ENCODE measurements at places on chromosomes 6 and 20.

GRCh38 chr6:97222903-97223302 is 60.1 kb downstream of the MMS22L start:
- no peak for DNase-seq

DNA sequence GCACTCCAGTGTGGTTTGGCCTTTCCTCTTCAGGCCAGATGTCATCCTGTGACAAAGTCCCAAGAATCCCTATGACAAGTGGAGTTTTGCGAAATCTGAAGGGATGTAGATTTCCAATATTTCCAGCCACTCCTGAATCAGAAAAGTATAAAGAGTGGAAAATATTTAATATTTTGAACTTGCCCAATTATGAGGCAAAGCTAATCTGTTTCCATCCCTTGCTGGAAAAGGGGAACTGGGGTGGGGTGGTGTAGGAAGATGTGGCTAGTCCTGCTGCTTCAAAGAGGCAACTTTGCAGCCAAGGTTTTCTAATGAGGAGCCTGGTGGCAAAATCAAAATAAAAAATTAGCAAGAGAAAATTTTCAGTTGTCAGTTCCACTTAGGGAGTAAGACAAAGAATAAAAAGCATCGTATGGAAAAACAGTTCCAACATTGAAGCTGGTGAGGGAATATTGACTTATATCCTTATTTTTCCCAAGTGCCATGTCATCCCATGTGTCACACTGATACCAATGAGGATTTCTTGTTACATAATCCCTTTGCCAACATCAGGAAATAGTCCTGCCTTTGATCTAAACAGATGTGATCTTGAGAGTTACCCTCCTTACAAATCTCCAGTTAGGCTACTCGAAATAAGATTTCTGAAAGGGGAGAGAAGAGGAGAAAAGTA is 480.0 kb upstream of the JARID2 start:
- no peak for DNase-seq

DNA sequence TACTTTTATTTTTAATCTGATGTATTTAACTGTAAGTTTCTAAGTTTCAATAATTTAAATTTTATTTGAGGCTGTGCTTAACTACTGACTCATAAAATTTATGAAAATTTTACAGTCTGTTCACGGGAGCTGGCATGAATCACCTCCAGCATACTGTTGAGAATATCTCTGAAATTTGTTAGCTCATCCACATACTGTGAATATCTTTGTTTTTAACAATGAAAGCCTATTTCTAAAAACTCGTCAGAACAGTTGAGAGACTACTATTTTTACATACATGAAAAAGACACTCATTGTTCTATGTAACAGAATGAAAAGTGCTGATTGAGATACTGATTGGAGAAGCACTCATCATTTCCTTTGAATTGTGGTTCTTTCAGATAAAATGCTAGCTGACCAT is 749.3 kb downstream of the TENT5A start:
- DNase-seq = no peak

DNA sequence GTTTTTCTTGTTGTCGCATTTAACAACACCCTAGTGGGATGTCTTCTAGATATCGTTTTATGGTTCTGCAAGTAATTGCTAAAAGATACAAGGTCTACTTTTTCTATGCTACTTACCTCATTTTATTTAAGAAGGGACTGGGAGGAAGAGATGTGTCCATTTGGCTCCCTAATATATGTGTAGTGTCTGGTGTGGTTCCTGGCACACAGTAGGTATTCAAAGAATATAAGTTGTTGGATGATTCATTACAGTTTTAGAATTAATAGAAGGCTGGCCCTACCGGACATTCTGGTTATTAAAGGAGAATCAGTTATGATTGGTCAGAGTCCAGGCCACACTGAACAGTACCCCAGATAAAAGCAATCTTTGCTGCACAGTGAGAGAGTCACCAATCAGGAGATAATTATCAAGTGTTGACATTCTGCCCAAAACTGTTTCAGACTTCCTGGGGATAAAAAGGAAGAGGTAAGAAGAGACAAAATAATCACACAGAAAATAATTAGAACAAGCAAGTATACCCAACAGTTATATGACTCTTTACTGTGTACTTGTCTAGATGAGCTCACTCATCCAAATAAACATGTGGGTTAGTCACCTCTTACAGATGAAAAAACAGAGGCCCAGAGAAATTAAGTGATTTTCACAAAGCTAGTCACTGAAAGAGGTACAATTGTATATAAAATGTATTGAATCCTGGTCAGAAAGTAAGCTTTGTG is 7.0 kb downstream of the TMEM244 start:
- no peak for DNase-seq

- no peak for DNase-seq
These were observed 40.2 kb downstream of the PLEKHG1 start for GRCh38 chr6:150639823-150640331.

DNA sequence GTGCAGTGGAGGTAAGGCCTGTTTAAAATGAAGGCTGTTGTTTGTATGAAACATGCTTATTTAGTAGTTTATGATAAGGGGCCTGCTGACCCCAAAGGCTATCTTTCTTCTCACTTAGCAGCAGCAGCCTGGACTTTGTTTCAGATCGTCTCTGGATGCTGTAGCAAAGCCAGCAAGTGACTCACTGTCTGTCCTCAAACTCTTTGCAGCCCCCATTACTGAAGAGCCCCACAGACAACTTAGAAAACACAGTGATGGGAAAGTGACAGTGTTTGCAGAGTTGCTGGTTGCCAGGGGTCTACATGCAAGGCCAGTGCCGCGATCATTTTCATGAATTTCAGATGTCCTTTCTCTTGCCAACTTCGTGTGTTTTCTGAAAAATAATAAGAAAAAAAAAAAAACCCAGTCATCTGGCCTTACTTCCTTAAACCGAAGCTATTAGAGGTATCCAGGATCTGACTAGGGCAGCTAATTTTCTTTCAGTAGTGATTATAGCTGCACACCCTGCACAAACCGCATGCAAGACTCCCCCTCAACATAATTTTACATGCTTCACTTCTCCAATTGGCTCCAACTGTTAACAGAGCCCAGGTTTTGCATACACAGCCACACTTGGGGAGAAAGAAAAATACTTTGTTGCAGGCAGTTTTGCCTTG is 11.6 kb upstream of the F13A1 start:
- DNase-seq = no peak

- no peak for DNase-seq
These were observed 442.4 kb upstream of the SOX4 start for GRCh38 chr6:21151119-21151518.

GRCh38 chr6:16399158-16399557 is 160.8 kb downstream of the GMPR start:
- DNase-seq = no peak

GRCh38 chr6:158387578-158387977 is 75.3 kb downstream of the TULP4 start:
- DNase-seq = no peak

- DNase-seq = no peak
These were observed 121.1 kb downstream of the GMDS start for GRCh38 chr6:2124260-2124709.

GRCh38 chr6:43302126-43302525 is 4.1 kb downstream of the SLC22A7 start:
- DNase-seq = no peak

DNA sequence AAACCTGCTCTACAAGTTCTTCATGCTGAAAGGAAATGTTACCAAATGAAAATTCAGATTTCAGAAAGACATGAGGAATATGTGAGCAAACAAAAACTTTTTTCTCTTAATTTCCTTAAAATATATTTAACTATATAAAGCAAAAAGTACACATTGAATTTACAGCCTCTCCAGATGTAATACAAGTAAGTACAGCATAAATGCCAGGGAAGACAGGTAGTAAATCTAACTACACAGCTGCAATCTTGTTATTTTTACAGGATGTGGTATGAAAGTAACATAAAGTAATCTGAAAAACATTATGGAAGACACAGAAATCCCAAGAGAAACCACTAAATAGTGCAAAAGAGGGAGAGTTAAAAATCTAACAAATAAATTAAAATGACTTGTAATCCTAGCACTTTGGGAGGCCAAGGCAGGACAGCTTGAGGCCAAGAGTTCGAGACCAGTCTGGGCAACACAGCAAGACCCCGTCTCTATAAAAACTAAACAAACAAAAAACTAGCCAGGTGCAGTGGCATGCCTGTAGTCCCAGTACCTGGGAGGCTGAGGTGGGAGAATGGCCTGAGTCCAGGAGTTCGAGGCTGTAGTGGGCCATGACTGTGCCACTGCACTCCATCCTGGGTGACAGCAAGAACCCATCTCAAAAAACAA is 50.7 kb downstream of the FAM8A1 start:
- no peak for DNase-seq

GRCh38 chr6:19070520-19070919 is 683.4 kb downstream of the RNF144B start:
- DNase-seq = no peak

DNA sequence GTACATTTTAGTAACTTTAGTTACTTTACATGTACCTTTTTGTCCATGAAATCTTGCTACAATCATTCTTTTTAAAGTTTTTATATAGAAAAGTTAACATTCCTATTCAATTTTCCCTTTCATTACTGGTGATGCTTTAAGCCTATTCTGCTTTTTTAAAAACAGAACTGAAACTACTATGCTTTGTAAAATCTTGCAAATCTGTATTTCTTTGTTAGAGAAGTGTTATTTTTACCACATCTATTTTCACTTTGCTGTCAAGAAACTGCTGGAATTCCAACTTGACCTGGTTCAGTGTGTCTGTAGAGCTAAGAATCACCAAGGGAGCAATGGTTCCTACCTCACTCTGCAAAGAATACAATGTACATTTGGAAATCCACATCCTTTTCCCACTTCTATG is 21.8 kb upstream of the SAMD5 start:
- no peak for DNase-seq

- no peak for DNase-seq
These were observed 92.2 kb upstream of the RSPO3 start for GRCh38 chr6:127026247-127026646.

DNA sequence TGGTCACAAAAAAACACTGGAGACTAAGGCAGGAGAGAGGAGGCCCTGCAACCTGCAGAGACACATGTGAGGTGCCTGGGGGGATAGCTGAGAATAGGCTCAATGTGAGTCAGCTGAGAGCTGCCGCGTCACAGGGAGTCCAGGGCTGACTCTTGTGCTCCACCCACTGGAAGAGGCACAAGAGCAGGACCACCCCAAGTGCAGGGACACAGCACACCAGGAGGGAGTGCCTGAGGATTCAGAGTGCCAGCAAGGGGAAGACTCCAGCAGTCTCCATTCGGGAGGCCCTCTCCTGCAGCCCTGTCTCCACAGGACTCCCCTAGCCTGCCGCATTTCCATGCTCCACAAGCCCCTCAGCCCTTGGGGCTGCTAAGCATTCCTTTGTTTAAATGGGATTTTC is 105.5 kb downstream of the HUS1B start:
- no peak for DNase-seq

All from CD4-positive, alpha-beta memory T cell (primary cell).